Activated CD4-positive, alpha-beta T cell treated with anti-CD3 and anti-CD28 coated beads, Interleukin-2, amount 10 ng/mL, durations not matched to agents 7 days and 5 days (primary cell): ENCODE measurements at places on chromosomes 16 and 17. TPM values are rescaled to one million over a fixed set of nuclear protein-coding genes. Genes with fewer than 3 reads are reported as not detected.

DNA sequence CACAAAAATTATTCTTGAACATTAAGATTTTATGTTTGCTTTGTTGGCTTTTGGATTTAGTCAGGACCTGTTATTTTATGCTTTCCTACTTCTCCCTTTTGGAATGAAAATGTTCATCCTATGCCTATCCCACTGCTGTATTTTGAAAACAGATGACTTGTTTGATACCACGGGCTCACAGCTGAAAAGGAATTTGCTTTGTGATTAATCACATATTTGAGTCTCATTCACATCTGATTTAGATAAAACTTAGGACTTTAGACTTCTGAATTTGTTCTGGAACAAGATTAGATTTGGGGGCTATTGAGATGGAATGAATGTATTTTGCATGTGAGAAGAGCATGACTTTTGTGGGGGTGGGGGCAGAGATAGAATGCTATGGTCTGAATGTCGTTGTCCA lies 1012.6 kb downstream of the CDH11 start:
- H3K4me3 ChIP-seq = no peak overlapping the region
- no peaks in the 10 kb centered on the region for H3K36me3 ChIP-seq
- no peak overlapping the region for H3K27ac ChIP-seq
- H3K4me1 ChIP-seq = no peaks in the 10 kb centered on the region

GRCh38 chr17:82865274-82865673 lies 25.5 kb upstream of the ZNF750 start:
- DNase-seq = no peak
- H3K4me3 ChIP-seq = peak overlapping the region; percentile 77
- H3K36me3 ChIP-seq = peaks cover 24% of the 10 kb centered on the region
- no peaks in the 10 kb centered on the region for H3K27me3 ChIP-seq
- peak overlapping the region; percentile 99 for H3K27ac ChIP-seq

GRCh38 chr17:82241926-82242697 lies 13.3 kb downstream of the SLC16A3 start:
- peak overlapping the region; percentile 80 for H3K27ac ChIP-seq
- no peak overlapping the region for H3K4me3 ChIP-seq
- peaks cover 55% of the 10 kb centered on the region for H3K4me1 ChIP-seq
- H3K36me3 ChIP-seq = peaks cover 40% of the 10 kb centered on the region
- DNase-seq = no peak

GRCh38 chr17:50763716-50764475 lies 3.4 kb downstream of the ANKRD40CL start:
- no peak for DNase-seq
- H3K4me1 ChIP-seq = peaks cover 12% of the 10 kb centered on the region

GRCh38 chr17:79008666-79009387 lies 737 bp downstream of the CANT1 start:
- H3K27me3 ChIP-seq = peaks cover 12% of the 10 kb centered on the region
- DNase-seq = no peak

DNA sequence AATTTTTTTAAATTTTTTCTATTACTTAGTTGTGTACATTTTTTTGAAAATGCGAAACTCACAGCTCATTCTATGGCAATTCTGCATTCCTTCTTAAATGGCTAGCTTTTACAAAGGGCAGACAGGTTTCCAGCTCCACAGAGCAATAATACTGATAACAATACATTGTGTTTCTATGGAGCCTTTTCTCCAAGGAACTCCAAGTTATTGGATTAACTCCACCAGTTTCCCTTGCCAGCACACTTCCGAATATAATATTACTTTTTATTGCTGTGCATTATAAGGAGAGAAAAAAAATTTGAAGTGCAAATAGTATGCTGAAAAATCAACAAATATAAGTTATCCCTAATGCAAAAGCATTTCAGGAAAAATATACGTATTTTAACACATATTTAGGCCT lies 127.5 kb upstream of the PSMD7 start:
- no peak for DNase-seq
- H3K27ac ChIP-seq = no peak overlapping the region
- H3K27me3 ChIP-seq = no peaks in the 10 kb centered on the region

The TEKT5 gene
- not detected for total RNA-seq

The CHTF18 gene
- total RNA-seq = 111 TPM

The CACNG4 gene
- not detected for total RNA-seq

The STH gene
- total RNA-seq = not detected

The TRAF4 gene
- total RNA-seq = 45.1 TPM

The EMP2 gene
- total RNA-seq = not detected

DNA sequence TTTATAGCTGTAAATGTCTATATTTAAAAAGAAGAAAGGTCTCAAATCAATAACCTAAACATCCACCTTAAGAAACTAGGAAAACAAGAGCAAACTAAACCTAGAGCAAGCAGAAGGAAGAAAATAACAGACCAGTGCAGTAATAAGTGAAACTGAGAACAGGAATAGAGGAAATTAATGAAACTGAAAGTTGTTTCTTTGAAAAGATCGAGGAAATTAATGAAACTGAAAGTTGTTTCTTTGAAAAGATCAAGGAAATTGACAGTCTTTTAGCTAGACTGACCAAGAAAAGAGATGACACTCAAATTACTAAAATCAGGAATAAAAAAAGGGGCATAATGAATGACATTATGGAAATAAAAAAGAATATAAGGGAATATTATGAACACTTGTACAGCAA lies 46.4 kb downstream of the SLFN5 start:
- H3K36me3 ChIP-seq = peaks cover 13% of the 10 kb centered on the region
- H3K27ac ChIP-seq = peak overlapping the region; percentile 58
- no peak for DNase-seq
- H3K4me3 ChIP-seq = peak overlapping the region; percentile 57
- H3K4me1 ChIP-seq = peaks cover 44% of the 10 kb centered on the region

The TSNAXIP1 gene
- total RNA-seq = 0.27 TPM
